Stomach (tissue), 19 donors: ENCODE measurements at places on chromosomes 5 and 9. TPM values are rescaled to one million over a fixed set of nuclear protein-coding genes. Genes with fewer than 3 reads are reported as not detected.

DNA sequence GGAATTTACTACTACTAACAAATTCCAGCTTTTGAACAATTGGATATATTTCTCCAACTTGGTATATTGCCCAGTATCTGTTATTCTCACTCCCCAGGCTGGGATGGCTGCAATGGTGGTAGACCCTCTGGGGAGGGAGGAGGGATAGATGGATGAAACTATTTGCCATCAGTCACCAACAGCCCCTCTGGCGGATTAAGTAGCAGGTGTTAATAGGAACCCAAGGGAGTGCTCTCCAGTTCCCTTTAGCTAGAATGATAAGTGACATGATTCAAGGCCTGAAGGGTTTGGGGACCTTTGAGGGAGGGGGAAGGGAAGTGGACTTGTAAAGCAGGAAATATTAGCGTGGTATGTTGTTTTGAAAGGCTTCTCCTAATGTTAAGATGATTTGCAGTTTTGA is 824.0 kb upstream of the ARRDC3 start:
- no peaks in the 10 kb centered on the region for H3K36me3 ChIP-seq
- DNase-seq: no peak
- H3K4me1 ChIP-seq: no peaks in the 10 kb centered on the region
- no peak overlapping the region for H3K27ac ChIP-seq
- no peak overlapping the region for H3K4me3 ChIP-seq

DNA sequence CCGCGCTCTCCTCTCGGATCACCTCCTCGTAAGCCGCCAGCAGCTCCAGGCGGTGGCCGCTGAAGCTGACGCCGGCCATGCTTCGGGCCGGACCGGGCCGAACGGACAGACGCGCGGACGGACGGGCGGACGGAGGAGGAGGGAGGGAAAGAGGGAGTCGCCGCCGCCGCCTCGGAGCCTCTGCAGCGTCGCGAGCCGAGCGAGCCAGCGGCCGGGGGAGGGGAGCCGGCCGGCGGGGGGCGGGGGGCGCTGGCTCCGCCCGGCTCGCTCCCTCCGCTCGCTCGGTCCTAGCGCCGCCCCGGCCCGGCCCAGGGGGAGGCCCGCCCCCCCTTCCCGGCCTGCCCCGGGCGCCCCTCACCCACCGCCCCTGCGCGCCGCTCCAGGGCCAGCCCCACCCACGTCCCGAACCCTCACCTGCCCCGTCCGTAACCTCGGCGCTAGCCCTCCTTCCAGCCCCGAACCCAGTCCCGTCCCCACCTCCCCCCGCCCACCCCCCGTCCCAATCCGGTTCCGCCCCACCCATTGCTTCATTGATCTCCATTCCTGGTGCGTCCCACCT is at the start of gene DBN1:
TSS of gene DBN1 (minus strand) at position 192 of the 559 bp plus-strand sequence. CDS start at position 79, 113 bp downstream.
- H3K27ac ChIP-seq: peak within 1 kb of the TSS; percentile 82
- H3K27me3 ChIP-seq: no peaks in the 10 kb centered on the region
- no peaks in the 10 kb centered on the region for H3K36me3 ChIP-seq
- peak within 1 kb of the TSS; percentile 76 for H3K4me3 ChIP-seq
- DNase-seq: peak; percentile 91

ZDHHC11B gene
- total RNA-seq: 42.4 TPM

ATP10B gene
- total RNA-seq: 3.1 TPM

PLPP7 gene
- 1.8 TPM for total RNA-seq

GRCh38 chr9:36485647-36486328 is 85.7 kb upstream of the RNF38 start:
- DNase-seq: no peak
- H3K36me3 ChIP-seq: no peaks in the 10 kb centered on the region
- H3K4me1 ChIP-seq: peaks cover 28% of the 10 kb centered on the region

DNA sequence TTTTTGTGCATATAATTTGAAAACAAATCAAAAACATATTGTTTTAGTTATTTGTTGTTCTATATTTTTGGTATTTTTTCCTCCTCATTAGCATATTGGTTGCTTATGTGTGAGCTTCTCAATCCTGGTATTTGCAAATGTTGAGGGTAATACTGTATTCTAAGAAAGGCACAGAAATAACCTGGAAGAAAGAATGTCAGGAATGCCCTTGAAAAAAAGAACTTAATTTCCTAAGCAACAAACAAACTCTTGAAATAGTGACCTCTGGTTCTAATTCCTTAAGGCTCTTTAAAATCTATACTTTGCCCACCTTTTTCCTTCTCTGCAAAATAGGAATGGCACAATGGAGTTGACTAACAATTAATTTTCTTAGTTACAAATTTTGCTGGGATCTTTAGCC is 117.5 kb downstream of the HMHB1 start:
- no peak overlapping the region for H3K4me3 ChIP-seq
- H3K27ac ChIP-seq: no peak overlapping the region
- H3K36me3 ChIP-seq: no peaks in the 10 kb centered on the region
- H3K27me3 ChIP-seq: no peaks in the 10 kb centered on the region

GRCh38 chr9:127968700-127969383 is 11.9 kb downstream of the EEIG1 start:
- H3K4me1 ChIP-seq: peaks cover 97% of the 10 kb centered on the region
- no peaks in the 10 kb centered on the region for H3K36me3 ChIP-seq
- H3K4me3 ChIP-seq: peak overlapping the region; percentile 11
- DNase-seq: peak; percentile 84
- peak overlapping the region; percentile 99 for H3K27ac ChIP-seq
- no peaks in the 10 kb centered on the region for H3K27me3 ChIP-seq

TMEM252 gene
- not detected for total RNA-seq

DNA sequence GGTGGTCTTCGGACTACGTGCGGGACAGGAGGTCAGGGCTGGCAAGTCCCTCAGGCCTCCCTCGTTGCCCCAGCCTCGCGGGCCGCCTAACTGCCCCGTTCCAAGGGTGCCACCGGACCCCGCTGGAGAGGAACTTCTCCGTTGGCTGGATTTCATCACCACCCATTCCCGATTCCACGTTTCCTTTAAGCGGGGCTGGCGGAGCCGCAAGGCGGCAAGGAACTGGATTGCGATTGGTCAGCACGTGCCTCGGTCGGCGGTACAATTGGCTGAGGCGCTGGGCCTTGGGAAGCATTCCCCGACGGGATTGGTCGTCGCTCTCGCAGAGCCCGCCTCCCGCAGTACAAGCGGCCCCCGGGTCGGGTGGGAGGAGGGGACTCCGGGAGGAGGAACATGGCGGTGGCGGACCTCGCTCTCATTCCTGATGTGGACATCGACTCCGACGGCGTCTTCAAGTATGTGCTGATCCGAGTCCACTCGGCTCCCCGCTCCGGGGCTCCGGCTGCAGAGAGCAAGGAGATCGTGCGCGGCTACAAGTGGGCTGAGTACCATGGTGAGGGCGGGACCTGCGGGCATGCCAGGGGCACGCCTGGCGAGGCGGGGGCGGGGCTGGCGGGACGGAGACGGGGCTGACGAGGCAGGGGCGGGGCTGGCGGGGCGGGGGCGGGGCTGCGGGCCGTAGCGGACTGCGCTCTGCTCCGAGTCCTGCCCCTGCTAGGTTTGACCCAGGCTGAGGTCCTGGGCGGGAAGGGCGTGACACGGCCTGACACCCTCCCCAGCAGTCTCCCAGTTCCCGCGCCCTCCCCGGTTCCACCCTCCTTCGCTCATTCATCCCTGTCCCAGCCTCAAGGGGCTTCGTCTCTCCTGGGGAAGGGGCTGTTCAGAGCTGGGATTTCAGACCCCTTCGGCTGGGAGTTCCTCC is at the start of gene PHPT1:
TSS of gene PHPT1 (plus strand) at position 372 of the 922 bp plus-strand sequence. CDS start at position 394, 22 bp downstream.
- H3K27ac ChIP-seq: peak within 1 kb of the TSS; percentile 91
- peaks cover 73% of the 10 kb centered on the region for H3K4me1 ChIP-seq
- peak within 1 kb of the TSS; percentile 62 for H3K4me3 ChIP-seq
- H3K27me3 ChIP-seq: peaks cover 42% of the 10 kb centered on the region

- no peak for DNase-seq
- no peak overlapping the region for H3K27ac ChIP-seq
- no peaks in the 10 kb centered on the region for H3K27me3 ChIP-seq
- no peak overlapping the region for H3K4me3 ChIP-seq
Measured at GRCh38 chr5:128613766-128614165, 75.7 kb upstream of the FBN2 start.

- no peak for DNase-seq
- no peak overlapping the region for H3K27ac ChIP-seq
- no peaks in the 10 kb centered on the region for H3K27me3 ChIP-seq
- no peaks in the 10 kb centered on the region for H3K36me3 ChIP-seq
Measured at GRCh38 chr5:179223961-179224360, 121.3 kb downstream of the ADAMTS2 start.

GRCh38 chr5:152269533-152269932 is 135.5 kb downstream of the NMUR2 start:
- H3K4me3 ChIP-seq: no peak overlapping the region
- no peaks in the 10 kb centered on the region for H3K27me3 ChIP-seq
- H3K27ac ChIP-seq: no peak overlapping the region
- no peak for DNase-seq
